IPS DF 6.9 (cell line): ENCODE measurements at places on chromosomes 5 and 9.

GRCh38 chr5:104594850-104595249 lies 1032.3 kb upstream of the NUDT12 start:
- no peak overlapping the region for H3K27ac ChIP-seq
- H3K4me1 ChIP-seq = no peaks in the 10 kb centered on the region
- no peaks in the 10 kb centered on the region for H3K36me3 ChIP-seq
- no peak for DNase-seq
- no peak overlapping the region for H3K4me3 ChIP-seq

- H3K4me3 ChIP-seq = no peak overlapping the region
- no peak overlapping the region for H3K27ac ChIP-seq
- peaks cover 9% of the 10 kb centered on the region for H3K4me1 ChIP-seq
- no peak for DNase-seq
- H3K36me3 ChIP-seq = no peaks in the 10 kb centered on the region
Observed at GRCh38 chr5:139460455-139460854, 2.1 kb downstream of the ECSCR start.

- DNase-seq = no peak
- H3K4me1 ChIP-seq = peaks cover 13% of the 10 kb centered on the region
- no peaks in the 10 kb centered on the region for H3K36me3 ChIP-seq
- no peaks in the 10 kb centered on the region for H3K27me3 ChIP-seq
- H3K4me3 ChIP-seq = no peak overlapping the region
- no peak overlapping the region for H3K27ac ChIP-seq
Observed at GRCh38 chr5:134503937-134504437, 21.5 kb upstream of the JADE2 start.

DNA sequence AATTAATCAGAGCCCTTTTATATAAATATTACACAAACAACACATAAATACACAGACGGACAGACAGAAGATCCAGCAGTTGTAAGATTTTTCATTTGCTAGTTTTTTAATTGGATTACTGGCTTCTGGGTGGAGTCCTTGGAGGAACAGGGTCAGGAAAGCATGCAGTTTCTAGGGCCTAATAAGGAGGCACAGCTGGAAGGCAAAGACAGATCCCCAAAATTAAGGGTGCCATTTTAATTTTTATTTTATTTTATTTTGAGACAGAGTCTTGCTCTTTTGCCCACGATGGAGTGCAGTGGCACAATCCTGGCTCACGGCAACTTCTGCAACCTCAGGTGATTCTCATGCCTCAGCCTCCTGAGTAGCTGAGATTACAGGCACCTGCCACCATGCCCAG lies 49.5 kb downstream of the PTGS1 start:
- no peaks in the 10 kb centered on the region for H3K36me3 ChIP-seq
- H3K27ac ChIP-seq = no peak overlapping the region
- DNase-seq = no peak
- H3K4me3 ChIP-seq = no peak overlapping the region
- no peaks in the 10 kb centered on the region for H3K4me1 ChIP-seq

DNA sequence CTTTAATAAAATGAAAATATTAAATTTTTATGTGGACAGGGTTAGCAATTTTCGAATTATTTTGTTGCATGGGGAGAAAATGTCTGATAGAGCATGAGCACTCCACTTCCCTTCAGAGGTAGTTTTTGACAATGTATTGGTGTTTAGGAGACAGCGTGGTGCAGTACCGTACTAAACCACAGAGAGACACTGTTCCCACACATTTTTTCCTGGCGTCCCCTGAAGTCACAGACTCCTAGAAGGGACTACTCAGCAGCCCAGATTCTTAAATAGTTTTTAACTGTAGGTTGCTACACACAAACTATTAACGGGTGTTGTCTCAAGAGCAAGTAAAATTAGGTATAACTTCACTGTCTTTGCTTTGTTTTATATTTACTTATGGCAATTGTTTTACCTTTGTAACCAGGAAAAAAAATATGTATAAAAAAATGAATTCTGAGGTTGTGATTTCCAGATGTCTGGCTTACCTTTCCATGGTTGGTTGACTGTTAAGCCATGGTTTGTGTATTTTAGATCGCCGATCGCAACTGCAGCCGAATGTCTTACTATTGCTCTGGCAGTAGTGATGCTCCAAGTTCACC lies 171.2 kb downstream of the DOCK8 start:
- H3K4me1 ChIP-seq = 0 out of 2 replicates have a peak, but pooled peaks cover 2% of the 10 kb centered on the region
- no peak overlapping the region for H3K4me3 ChIP-seq
- H3K27me3 ChIP-seq = no peaks in the 10 kb centered on the region
- no peak overlapping the region for H3K27ac ChIP-seq

- peak; percentile 9 for DNase-seq
- no peak overlapping the region for H3K27ac ChIP-seq
- H3K4me1 ChIP-seq = peaks cover 1% of the 10 kb centered on the region
- no peaks in the 10 kb centered on the region for H3K27me3 ChIP-seq
Observed at GRCh38 chr5:30239331-30240022, 954.0 kb upstream of the CDH6 start.

DNA sequence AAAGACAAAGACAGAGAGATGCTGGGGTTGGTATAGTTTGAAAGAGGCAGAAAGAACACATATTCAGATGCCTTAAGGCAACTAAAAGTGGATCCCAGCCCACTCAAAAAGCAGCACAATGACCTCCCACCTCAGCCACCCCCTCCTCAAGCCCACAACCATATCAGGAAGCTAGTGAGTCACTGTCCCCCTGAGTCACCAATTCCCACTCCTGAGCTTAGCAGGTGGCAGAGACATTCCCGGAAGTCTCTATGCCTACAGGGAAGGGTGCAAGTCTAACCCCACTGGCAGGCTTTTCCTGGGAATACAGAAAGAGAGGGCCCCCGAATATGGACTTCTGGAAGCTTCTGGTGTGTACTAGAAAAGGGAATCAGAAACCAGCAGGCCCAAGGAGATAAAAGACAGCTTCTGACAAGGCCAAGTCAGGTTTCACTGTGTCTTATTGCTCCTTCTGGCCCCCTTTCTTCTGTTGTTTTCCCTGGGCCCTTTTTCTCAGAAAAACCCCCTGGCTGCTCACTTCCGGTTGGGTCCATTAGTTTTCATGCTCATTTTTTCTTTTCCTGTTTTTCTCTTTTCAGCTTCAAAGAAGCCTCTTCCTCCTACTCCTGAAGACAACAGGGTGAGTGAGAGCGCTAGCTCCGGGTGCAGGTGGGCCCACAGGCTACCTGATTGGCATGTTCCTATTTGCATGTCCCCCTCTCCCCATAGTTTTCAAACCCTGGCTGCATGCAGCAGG lies 36.8 kb downstream of the ITK start:
- no peaks in the 10 kb centered on the region for H3K4me1 ChIP-seq
- no peak overlapping the region for H3K27ac ChIP-seq
- H3K36me3 ChIP-seq = no peaks in the 10 kb centered on the region
- H3K27me3 ChIP-seq = no peaks in the 10 kb centered on the region
- H3K4me3 ChIP-seq = no peak overlapping the region
- DNase-seq = no peak

DNA sequence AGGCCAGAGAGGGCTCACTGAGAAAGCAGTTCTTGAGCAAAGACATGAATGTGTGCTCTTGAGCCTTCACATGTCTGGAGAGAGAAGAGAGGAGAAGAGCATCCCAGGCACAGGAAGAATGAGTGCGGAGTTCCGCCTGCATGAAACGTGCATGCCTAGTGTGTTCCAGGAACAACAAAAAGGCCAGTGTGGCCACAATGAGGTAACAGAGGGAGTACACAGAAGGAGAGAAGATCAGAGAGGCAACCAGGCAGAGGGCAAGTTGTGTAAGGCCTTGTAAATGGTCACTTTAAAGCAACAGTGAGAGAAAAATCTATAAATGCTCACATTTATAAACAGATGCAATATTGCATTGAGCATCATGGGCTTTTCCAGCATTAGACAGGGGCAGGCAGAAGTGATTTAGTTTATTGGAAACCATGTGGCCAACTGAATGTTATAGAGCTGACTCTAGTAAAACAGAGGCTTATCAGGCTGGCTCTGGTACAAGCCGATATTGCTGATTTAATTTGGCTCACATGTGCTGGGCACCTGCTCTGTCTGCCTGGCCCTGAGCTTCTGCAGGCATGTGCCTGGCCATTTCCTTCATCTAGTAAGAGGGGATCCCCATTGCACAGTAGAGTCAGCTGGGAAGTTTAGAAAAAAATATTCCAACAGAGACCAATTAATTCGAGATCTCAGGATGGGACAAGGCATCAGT lies 185.3 kb downstream of the SAXO1 start:
- no peaks in the 10 kb centered on the region for H3K36me3 ChIP-seq
- H3K27me3 ChIP-seq = no peaks in the 10 kb centered on the region
- no peak for DNase-seq

- no peaks in the 10 kb centered on the region for H3K27me3 ChIP-seq
- DNase-seq = no peak
- no peaks in the 10 kb centered on the region for H3K4me1 ChIP-seq
- no peak overlapping the region for H3K27ac ChIP-seq
- H3K36me3 ChIP-seq = no peaks in the 10 kb centered on the region
Observed at GRCh38 chr9:69555802-69556201, 116.4 kb downstream of the APBA1 start.

DNA sequence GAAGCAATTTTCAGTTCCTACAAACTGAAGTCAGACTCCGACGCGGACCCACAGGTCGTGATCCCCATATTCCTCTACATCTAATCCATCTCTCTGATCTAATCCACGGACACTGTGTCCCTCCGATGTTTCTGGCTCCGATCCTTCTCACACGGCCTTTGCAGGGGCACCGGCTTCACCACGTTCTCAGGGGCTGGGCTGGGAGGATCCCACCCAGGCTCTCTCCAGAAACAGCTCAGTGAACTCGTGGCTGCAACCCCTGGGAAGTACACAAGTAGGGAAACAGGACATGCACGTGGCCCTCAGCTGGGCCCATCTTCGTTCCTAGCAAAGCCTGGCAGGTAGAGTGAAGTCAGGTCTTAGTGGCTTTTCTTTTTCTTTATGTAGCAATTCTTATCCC lies 49.1 kb upstream of the OLFM1 start:
- no peaks in the 10 kb centered on the region for H3K4me1 ChIP-seq
- no peak overlapping the region for H3K4me3 ChIP-seq
- H3K27me3 ChIP-seq = no peaks in the 10 kb centered on the region
- DNase-seq = no peak

DNA sequence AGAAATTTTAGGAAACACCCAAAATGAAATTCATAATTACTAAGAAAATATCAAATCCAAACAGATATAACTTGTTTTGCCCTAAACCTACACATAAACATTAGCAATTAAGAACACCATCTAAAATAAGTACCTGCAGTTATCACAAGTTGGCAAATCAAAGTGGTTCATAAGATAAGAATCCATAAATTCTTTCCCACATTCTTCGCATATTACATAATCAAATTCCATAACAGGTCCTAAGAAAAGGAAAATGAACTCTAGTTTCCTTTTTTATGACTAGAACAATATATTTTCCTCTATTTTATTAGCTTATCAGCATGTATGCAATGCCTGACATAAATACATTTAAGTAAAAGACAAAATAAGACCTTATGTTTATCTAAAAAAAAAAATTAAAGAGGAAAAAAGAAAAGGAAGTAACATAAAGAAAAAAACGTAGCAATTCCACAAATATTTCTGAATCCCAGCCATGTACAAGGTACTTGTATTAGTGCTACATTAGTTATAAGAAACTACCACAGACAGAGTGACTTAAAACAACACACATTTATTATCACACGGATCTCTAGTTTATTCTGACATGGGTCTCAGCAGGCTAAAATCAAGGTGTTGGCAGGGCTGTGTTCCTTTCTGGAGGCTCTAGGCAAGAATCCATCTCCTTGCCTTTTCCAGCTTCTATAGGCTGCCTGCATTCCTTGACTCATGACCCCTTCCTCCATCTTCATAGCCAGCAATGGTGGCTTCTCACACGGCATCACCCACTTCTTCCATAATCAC lies 7.5 kb downstream of the XPA start:
- no peaks in the 10 kb centered on the region for H3K27me3 ChIP-seq
- no peak for DNase-seq
- H3K4me3 ChIP-seq = no peak overlapping the region

DNA sequence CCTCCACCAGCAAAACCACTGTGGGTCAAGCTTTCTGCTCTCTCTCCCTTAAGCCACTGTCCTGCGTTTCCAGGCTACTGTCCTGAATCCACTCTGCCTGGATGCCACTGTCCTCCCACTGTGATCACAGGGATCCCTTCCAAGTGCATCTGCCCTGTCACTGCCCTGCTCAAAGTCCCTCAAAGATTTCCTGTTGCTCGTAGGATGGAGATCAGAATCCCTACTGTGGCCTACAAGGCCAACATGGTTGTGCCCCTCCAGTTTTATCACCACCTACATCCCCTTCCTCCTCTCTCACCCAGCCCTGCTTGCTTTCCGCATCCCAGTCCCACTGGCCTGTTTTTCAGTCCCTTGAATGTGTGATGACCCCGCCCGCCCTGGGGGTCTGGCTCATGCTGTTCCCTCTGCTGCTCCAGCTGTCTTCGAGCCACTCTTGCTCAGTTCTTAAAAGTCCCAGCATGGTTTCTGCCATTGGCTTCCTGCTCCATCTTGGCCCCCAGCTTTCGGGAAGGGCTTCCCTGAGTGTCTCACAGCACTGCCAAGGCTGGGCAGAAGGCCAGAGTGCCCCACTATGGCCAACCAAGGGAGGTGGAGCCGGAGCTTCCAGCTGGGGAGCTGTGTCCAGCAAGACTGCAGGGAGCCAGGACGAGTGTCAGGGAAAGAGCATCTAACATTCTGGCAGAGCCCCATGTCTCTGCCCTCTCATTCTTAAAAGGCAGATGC lies 12.9 kb upstream of the FRRS1L start:
- no peak overlapping the region for H3K27ac ChIP-seq
- H3K4me1 ChIP-seq = 0 out of 2 replicates have a peak, but pooled peaks cover 2% of the 10 kb centered on the region
- DNase-seq = no peak
- no peaks in the 10 kb centered on the region for H3K36me3 ChIP-seq

GRCh38 chr5:59597690-59598546 lies 295.6 kb downstream of the PDE4D start:
- H3K4me3 ChIP-seq = no peak overlapping the region
- no peaks in the 10 kb centered on the region for H3K27me3 ChIP-seq
- H3K27ac ChIP-seq = no peak overlapping the region
- no peaks in the 10 kb centered on the region for H3K4me1 ChIP-seq

GRCh38 chr5:158589939-158590338 lies 509.8 kb downstream of the EBF1 start:
- H3K4me3 ChIP-seq = no peak overlapping the region
- peaks cover 2% of the 10 kb centered on the region; the same call in 1 of the 2 replicates for H3K4me1 ChIP-seq
- no peak overlapping the region for H3K27ac ChIP-seq
- H3K36me3 ChIP-seq = no peaks in the 10 kb centered on the region

- DNase-seq = no peak
- no peaks in the 10 kb centered on the region for H3K4me1 ChIP-seq
- H3K36me3 ChIP-seq = no peaks in the 10 kb centered on the region
- no peaks in the 10 kb centered on the region for H3K27me3 ChIP-seq
- H3K4me3 ChIP-seq = no peak overlapping the region
Observed at GRCh38 chr5:125611541-125611940, 811.7 kb upstream of the GRAMD2B start.
